Fibroblast of villous mesenchyme (primary cell): ENCODE measurements at places on chromosomes 1 and 21. TPM values are rescaled to one million over a fixed set of nuclear protein-coding genes. Genes with fewer than 3 reads are reported as not detected.

Gene ICOSLG
- 0.43 and 0.64 TPM in 2 replicates for total RNA-seq

Gene IVL
- not detected in 2 replicates for total RNA-seq

Gene LCE3E
- not detected in 2 replicates for total RNA-seq

Gene UFC1
- total RNA-seq = 57.7 and 69.1 TPM in 2 replicates

Gene B3GALT5
- under 0.01 TPM in 1 of 2 replicates, not detected in the other for total RNA-seq

Gene PCP4
- total RNA-seq = not detected in 2 replicates

Gene C1orf53
- total RNA-seq = 5.6 and 8.1 TPM in 2 replicates

Gene RPTN
- total RNA-seq = not detected in 2 replicates

Gene PDC
- 0.43 TPM in 1 of 2 replicates, not detected in the other for total RNA-seq

Gene ENAH
- 126 and 135 TPM in 2 replicates for total RNA-seq

Gene FOXO6
- not detected in 2 replicates for total RNA-seq

Gene MIA3
- total RNA-seq = 44.5 and 54.0 TPM in 2 replicates

Gene CLCA1
- under 0.01 TPM in 1 of 2 replicates, not detected in the other for total RNA-seq

Gene SDHB
- 123 and 129 TPM in 2 replicates for total RNA-seq

Gene ELAPOR1
- 0.43 and 0.64 TPM in 2 replicates for total RNA-seq

Gene SLC30A10
- total RNA-seq = not detected in 2 replicates

Gene CAPN8
- total RNA-seq = not detected in 2 replicates

Gene IL20
- total RNA-seq = 0.32 and 0.86 TPM in 2 replicates

Gene RGS4
- 63.9 and 78.0 TPM in 2 replicates for total RNA-seq

Gene OR10Z1
- total RNA-seq = not detected in 2 replicates
